ENCODE measurements at places on chromosomes 4 and X.

GRCh38 chr4:90727938-90728337, 600.7 kb downstream of the CCSER1 start:
- DNase-seq, result no peak

- no peak for DNase-seq
Measured at GRCh38 chr4:13399257-13399656, 84.9 kb downstream of the RAB28 start.

GRCh38 chr4:55303760-55304165, 42.3 kb upstream of the SRD5A3 start:
- DNase-seq, result no peak

GRCh38 chr4:96459105-96459504, 619.2 kb downstream of the PDHA2 start:
- DNase-seq, result no peak

- DNase-seq, result no peak
Measured at GRCh38 chrX:3462166-3462508, 115.7 kb upstream of the MXRA5 start.

DNA sequence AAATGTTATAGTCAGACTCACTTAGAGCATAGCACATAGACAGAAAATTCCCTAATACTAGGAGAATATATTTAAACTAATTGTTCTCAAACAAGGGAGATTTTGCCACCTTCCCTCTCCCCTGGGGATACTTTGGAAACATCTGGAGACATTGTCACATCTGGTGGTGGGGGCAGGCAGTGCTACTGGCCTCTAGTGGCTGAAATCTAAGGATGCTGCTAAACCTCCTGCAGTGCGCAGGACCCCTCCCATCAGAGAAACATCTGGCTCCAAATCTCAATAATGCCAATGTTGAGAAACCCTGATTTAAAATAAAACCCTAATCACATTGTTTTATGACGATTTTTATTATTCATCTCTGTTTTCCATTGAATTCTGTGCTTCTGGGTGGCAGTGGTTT, 244.9 kb downstream of the FRMPD4 start:
- no peak for DNase-seq

DNA sequence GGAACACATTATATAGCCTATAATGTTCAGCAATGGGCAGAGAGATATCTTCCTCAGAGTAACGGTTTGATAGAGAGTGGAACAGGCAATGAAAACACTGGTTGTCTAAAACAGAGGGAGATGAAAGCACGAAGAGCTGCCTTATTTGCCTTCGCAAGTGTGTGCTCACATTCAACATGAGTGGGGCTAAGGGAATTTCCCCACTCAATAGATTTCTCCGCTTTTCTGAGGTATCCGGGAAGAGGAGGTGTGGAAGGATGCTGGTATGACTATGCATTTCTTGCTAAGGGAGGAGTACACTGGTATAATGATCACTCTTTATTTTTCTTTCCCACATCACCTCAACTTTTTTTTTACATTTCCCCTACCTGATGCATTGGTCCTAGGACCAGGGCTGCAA, 7.8 kb upstream of the GPR82 start:
- DNase-seq, result no peak

DNA sequence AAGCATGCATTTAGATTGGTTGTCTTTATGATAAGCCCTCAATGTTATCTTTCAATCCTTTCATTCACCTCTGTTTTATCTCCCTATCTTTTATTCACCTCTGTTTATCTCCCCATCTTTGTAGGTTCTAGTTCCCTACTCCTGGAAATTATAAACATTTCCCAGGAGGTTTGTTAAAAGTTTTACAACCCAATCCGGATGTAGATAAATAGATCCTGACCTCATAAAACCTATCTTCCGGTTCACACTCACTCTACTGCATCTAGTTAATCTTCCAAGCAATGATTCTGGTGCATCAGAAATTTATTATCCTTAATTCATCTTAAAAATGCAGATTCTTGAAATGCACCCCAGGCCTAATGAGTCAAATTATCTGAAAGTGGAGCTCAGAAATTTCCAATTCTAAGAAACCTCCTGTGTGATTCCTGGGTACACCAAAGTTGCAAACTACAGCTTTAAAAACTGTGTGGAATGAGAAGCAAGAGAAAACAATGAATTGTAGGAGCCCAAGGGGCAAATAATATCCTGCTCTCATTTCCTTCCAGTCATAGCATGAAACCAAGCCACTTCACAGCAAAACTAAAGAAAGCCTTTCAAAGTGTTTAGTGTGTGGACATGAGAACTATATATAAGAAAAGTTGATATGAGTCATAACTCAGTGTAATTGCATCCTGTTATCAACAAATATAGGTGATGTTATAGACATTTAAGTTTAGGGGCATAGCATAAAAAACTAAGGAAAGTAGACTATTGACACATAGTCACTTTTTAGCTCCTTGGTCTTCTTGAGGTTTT, 51.1 kb upstream of the UGT8 start:
- no peak for DNase-seq

GRCh38 chr4:73391774-73392173, 12.3 kb upstream of the ALB start:
- DNase-seq, result no peak

- no peak for DNase-seq
Measured at GRCh38 chrX:151736685-151737084, 2.1 kb downstream of the CNGA2 start.

DNA sequence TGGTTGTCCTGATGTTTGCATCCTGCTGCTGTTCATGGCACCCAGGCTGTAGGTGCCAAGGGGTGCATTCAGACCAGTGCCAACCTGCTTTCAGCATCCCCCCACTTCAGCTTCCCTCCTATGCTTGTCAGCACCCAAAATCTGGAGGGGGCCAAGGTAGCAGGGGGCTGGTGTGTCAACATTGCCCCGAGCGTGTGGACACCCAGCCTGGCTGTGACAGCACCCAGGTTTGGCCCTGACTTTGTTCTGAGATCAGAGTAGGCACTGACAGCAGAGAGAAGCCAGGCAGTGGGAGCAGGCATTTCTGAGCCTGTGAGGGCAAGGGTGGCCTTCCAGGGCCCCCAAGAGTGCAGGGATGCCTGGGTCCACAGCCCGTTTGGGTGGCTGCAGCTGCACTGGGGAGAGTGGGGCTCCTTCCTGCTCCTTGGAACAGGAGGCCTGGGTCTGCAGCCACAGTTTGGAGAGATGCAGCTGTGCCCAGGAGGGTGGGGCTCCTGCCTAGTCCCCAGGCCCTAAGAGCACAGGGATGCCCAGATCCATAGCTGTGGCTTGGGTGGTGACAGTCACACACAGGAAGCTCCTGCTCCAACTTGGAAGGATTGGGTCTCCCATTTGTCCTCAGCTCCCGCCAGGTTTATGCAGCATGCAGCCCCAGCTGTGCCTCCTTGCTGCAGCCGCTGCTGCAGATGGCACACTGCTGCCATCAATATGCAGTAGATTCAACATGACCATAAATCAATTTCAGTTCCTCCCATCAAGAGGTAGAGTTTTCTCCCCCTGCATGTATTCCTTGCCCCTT, 12.3 kb upstream of the PPM1K start:
- DNase-seq, result no peak

DNA sequence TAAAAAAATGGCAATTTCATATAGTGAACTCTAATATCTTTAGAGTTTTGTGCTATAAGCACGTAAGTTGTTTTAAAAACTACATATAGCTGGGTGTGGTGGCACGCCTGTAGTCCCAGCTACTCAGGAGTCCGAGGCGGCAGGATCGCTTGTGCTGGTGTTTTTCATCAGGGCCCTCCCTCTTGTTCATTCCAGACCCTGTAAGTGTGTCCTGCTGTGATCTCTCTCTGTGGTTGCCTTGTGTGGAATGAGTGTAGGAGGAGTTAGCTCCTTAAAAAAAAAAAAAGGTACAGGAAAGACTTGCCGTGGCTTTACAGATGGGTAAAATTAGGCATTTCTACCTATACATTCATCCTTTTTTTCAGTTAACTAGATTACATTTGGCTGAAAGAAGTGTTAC, 35.4 kb downstream of the RBBP7 start:
- no peak for DNase-seq

- no peak for DNase-seq
Measured at GRCh38 chr4:70725633-70726032, 3.9 kb downstream of the RUFY3 start.

DNA sequence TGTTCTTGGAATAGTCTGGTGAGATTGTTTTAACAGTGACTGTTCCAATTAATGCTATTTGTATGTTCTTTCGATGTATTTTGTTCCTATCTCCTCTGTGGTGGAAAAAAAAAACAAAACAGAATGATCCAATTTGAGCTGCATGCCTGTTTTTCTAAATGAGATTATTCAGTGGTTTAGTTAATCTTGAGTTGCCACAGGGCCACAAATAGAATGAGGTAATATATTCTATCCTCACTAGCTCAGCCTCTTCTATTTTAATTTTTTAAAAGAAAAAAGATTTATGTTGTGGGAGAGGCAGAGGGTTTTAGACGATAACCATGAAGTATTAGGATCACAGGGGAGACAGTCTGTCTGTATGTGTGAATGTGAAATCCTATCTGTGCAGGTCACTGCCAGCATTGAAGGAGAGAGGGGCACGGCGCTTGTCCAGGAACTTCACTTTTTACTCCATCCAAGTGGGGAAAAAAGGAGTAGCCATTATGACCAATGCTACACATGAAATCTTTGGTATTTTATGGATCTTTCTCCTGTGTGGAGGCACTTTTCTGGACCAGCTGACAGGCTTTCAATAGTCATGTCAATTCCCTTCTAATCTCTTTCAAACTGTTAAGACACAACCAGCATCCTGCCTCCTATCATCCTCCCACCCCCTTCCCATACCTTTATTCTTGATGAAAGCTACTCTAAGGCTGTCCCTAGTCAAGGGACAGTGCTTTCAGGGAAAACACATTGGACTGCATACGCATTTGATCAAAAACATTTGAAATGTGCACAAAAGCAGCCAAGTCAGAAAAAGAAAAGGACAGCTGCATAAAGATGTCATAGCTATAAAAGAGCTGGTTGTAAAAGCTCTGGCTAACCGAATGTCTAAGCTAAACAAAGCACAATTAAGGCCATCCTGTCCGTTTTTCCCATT, 1063.8 kb upstream of the INTU start:
- no peak for DNase-seq

GRCh38 chrX:2635342-2635741, 55.8 kb upstream of the CD99 start:
- no peak for DNase-seq

- no peak for DNase-seq
Measured at GRCh38 chr4:153408932-153409331, 57.2 kb upstream of the TMEM131L start.

DNA sequence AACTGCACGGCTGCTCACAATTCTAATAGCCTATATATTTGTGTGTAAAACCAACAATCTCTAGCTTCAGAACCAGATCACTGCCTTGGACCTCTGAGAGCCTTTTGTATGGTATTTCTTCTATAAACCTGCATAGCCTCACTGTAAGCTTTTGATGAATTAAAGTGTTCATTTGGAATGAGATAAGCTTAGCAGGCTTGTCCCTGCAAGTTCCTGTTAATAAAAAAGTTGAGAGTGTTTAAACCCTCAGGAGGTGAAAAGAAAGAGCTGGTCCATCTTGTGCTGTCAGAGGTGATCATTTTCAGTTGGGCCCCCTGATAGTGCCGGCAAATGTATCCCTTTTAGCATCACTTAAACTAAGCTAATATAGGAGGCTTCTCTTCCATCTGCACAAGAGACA, 191.8 kb downstream of the GPC3 start:
- DNase-seq, result no peak

GRCh38 chr4:71595576-71596108, 188.2 kb downstream of the GC start:
- DNase-seq, result no peak

DNA sequence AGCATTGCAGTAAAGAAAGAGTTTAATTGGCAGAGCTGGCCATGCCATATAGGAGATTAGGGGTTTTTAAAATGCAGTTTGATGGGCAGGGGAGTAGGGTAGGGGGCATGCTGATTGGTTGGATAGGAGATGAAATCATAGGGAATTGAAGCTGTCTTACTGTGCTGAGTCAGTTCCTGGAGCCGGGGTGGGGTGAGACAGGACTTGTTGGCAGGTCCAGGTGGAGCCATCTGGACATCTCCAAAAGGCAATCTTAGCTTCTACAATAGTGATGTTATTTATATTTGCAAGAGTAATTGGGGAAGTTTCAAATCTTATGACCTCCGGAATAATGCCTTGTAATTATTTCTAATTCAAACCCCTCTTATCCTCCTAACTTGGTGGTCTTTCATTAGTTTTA, 32.4 kb upstream of the PGM2 start:
- no peak for DNase-seq

GRCh38 chr4:3062471-3062870, 11.9 kb downstream of the HTT-AS start:
- DNase-seq, result no peak

DNA sequence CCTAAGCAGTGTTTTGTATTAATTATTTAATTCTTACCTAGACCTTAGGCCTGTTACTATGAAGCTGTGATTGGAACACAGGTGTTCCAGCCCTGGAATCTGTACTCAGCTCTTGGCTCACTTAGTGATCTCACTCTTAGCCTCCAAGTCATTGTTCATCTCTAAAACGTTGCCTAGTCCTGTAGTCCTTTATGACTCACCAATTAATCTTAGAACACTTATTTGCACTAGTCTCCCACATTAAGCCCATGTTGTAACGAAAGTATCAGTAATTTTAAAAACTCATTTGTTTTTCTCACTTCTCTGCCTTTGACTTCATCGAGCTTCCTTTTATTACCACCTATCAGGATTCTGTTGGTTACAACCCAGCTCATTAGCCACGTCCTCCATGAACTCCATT, 1224.7 kb upstream of the TENM3 start:
- no peak for DNase-seq

- DNase-seq, result no peak
Measured at GRCh38 chr4:3346146-3346545, 53.3 kb downstream of the RGS12 start.

GRCh38 chr4:84167564-84167963, 331.5 kb downstream of the NKX6-1 start:
- DNase-seq, result no peak

GRCh38 chr4:133320576-133321170, 171.6 kb downstream of the PCDH10 start:
- no peak for DNase-seq

DNA sequence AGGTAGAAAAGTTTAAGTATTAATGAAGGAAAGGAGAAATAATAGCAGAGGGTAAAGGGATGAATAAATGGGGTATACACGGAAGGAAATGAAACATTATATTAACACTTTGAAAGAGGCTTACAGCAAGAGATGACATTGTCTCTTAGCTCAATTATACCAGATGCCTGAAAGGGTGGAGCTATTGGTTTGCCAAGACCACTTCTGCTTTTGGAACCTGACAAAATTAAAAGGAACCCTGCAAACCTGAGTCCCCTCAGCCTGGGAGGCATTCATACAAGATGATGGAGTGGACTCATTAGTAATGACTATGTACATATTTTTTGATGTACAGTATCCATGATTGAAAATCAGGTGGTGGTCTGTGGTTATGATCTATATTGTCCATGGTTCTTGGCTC, 45.1 kb upstream of the HPF1 start:
- DNase-seq, result no peak

DNA sequence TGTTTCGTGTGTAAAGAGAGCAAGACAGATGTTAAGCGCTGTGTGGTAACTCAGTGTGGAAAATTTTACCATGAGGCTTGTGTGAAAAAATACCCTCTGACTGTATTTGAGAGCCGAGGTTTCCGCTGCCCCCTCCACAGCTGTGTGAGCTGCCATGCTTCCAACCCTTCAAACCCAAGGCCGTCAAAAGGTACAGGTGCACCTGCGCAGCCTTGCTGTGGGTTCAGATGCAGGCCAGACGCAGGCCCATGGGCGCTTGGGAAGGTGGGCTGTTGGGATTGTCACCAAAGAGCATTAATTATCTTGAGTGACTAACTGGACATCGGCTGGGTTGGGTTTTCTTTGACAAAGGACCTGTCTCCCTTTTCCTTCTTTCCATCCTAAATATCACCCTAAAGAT, 55.4 kb downstream of the NELFA start:
- DNase-seq, result no peak

Data from bone marrow (tissue), 2 donors.